Activated CD4-positive, CD25-positive, alpha-beta regulatory T cell treated with anti-CD3 and anti-CD28 coated beads, Interleukin-2, amount 50 U/mL, for 72 hours (primary cell): ENCODE measurements at places on chromosomes 7 and 10.

DNA sequence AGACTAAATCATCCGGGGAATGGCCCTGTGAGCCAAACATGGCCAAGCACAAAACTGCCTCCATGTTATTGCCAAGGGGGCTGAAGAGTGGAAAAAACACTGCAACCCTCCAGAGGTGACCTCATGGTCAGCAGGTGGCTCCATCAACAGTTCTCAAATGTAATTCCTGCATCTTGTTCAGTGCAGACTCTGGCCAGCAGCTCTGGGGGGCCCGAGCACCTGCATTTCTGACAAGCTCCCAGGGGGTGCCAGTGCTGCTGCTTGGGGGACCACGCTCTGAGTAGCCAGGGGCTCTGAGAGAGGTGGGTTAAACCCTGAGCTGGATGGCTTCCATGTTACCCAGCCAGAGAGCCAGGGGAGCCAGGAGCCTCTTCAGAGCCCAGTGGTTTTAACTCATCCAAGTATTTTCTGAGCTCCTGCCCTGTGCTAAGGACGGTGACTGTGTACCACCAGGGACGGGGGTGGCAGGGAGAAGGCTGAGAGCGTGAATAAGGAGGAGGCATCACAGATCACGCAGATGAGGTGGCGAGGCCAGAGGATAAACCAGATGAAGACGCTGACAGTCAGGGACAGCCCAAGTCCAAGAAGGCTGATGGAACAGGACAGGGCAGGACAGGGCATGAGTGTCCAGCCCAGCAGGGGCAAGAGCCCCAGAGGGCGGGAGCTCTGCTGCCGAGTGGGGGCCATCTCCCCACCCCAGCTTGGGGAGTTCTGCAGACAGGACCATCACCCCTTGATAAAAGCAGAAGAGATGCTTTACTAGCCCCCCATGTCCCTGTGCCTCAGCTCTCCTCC is 52.9 kb downstream of the CLEC2L start:
- DNase-seq: no peak

- DNase-seq: no peak
Measured at GRCh38 chr7:100567031-100567730, 6.5 kb downstream of the SAP25 start.

DNA sequence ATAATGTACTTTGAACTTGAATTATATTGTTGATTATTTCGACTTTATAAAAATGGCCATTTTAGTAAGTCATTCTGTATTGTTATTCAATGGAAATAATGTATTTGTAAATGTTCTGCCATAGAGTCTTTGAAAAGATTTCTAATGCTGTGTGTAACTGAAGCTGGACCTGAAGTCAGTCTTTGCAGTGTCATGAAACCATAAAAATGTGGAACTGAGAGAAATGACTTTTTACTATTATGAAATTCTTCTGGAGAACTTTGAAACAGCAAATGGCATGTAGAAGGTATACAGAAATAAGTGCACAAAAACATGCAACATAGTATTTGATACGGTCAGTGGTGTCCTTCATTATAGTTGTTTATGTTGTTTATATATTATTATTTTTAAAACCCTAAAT is 59.7 kb upstream of the ADRA2A start:
- DNase-seq: no peak

DNA sequence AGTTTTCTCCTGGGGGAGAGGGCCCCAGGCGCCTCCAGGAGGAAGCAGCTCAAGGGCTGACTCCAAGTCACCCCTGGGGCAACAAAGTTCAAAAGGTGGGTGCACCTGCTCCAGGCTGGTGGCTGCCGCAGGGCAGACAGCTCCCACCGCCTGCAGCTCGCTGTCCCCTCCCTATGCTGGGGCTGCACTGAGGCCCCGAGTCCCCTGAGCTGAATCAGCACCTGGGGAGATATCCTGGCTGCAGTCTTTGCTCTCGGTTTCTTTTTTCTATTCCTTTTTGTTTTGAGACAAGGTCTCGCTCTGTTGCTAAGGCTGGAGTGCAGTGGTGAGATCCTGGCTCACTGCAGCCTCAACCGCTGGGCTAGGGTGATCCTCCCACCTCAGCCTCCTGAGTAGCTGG is 183.4 kb downstream of the DNAJB6 start:
- no peak for DNase-seq

- peak; percentile 47 for DNase-seq
Measured at GRCh38 chr10:84205049-84205852, 10.9 kb downstream of the CDHR1 start.

DNA sequence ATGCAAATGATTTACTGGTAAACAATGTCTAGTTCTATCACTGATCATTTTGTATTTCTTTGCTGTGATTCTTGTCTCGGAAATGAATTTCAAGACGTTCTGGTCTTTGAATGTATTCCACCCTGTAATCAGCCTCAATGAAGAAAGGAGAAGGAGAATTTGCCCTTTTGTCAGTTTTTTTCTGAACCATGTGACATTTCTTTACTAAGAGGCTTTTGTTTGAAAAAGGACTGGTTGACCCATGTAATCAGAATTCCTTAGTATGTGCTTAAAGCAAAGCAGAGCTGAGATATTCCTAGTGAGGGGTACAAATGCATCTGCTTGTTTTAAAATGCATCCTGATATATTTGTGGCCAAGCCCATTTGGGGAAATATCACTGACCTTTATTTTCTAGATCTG is 581.6 kb downstream of the ETV1 start:
- DNase-seq: no peak

DNA sequence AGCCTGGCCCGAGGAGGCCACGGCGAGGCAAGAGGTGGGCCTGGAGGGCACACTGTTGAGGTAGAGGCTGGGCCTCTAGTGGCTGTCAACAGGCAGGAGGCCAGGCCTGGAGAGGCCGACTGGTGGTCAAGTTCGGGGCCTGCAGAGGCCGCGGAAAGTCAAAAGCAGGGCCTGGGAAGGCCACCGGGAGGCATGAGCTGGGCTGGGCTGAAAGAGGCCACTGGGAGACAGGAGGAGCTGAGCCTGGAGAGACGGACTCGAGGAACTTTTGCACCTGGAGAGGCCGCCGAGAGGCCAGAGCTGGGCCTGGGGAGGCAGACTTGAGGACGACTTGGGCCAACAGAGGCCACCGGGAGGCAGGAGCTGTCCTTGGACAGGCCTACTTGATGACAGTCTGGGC is 321.2 kb downstream of the ZNF479 start:
- no peak for DNase-seq

DNA sequence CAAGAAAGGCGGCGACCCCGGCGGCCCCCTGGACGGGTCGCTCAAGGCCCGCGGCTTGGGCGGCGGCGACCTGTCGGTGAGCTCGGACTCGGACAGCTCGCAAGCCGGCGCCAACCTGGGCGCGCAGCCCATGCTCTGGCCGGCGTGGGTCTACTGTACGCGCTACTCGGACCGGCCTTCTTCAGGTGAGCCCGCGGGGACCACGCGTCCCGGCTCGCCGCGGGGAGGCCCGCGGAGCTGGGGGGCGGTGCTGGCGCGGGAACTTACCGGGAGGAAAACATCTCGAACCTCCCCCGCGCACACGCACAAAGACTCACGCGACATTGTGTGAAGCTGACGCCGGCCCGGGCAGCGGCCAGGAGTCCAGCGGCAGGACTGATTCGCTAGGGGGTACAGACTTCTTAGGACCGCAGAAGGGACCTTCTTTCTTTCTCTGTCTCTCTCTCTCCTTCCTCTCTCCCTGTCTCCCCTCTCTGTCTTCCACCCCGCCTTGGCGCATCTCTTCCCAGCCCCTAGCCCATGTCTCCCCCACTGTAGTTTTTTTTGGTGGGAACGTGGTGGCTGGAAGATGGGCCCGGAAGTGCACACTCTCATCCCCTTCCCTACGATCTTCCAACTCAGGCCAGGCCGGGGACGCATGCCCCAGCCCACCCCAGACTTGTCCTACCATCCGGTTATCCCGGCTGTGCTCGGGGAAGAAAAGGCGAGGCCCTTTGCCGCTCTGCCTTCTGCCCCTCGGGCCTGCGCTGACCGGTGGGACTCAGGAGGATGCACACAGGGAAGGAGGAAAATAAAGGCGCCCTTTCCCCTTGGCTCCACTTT is 1.2 kb downstream of the EN2 start:
- no peak for DNase-seq

- no peak for DNase-seq
Measured at GRCh38 chr7:83339907-83340306, 177.2 kb upstream of the PCLO start.

- DNase-seq: peak; percentile 6
Measured at GRCh38 chr10:47329855-47330254, 7.6 kb downstream of the GDF2 start.

- no peak for DNase-seq
Measured at GRCh38 chr10:129464251-129464650, 2.8 kb upstream of the MGMT start.

GRCh38 chr7:111864291-111864976 is 302.1 kb upstream of the IMMP2L start:
- DNase-seq: no peak

DNA sequence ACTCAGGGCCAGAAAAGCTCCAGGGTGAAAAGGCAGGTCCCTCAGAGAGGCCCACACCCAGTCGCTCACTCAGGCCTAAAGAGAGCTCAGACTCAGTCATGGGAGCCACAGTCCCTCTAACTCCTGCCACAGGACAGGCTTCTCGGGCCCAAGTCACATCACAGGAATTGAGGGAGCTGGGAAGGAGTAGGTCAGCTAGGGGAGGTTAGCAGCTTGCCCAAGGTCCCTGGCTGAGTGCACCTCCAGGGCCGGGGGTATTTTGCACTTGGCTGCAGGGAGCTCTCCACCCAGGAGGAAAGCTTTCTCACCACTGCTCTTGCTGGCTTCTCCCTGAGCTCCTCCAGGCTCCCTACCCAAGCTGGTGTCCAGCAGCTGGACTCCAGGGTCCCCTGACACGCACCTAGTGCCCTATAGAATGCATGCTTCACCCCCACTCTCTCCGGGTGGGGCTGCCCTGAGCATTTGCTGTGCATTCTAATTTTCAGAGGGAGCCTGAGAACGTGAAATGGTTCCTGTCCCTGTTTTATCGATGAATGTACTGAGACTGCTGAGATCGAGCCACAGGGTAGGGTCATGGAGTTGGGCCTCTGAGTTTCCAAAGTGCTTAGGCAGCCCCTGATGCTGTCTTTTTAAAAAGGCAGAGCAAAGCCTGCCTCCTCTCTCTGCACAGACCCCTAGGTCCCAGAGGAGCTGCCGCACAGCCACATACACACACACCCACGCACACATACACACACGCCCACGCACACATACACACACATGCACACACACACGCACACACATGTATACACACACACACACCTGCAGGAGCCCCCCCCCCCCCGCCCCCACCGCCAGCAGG is 37.9 kb upstream of the RET start:
- DNase-seq: no peak

DNA sequence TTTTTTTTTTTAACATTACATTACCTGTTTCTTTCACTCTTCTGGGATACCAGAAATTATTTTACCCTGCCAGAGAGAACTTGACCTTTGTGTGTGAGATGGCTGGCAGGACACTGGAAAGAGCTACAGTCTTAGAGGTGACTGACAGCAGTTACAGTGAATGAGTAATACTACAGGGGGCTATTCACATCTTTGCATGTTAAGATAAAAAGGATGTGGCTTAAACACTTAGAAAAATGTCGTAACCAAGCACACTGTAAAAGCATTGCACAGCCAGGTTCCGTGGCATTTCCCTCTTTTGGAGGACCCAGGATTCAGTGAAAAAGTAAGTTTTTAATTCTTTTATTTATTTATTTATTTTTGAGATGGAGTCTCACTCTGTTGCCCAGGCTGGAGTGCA is 18.8 kb upstream of the TBC1D12 start:
- DNase-seq: no peak

- no peak for DNase-seq
Measured at GRCh38 chr10:24974976-24975375, 22.6 kb upstream of the PRTFDC1 start.

GRCh38 chr7:130419658-130420057 is 21.2 kb downstream of the CEP41 start:
- DNase-seq: no peak

DNA sequence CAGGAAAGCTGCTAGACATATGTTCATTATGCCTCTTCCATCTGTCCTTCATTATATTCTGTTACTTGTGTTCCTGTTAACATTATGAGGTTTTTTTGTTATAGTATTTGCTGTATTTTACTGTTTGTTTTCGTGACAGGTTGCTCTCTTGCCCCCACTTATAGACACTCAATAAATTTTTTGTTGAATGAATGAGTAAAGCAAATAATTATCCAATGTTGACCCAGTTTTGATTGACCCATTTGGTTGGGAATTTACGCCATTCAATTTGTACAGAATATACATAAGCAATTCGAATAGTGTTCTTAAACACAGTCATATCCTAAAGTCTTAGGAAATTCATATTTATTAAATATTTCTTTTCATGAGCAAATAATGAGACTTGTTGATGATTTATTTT is 11.8 kb downstream of the CCSER2 start:
- DNase-seq: no peak

DNA sequence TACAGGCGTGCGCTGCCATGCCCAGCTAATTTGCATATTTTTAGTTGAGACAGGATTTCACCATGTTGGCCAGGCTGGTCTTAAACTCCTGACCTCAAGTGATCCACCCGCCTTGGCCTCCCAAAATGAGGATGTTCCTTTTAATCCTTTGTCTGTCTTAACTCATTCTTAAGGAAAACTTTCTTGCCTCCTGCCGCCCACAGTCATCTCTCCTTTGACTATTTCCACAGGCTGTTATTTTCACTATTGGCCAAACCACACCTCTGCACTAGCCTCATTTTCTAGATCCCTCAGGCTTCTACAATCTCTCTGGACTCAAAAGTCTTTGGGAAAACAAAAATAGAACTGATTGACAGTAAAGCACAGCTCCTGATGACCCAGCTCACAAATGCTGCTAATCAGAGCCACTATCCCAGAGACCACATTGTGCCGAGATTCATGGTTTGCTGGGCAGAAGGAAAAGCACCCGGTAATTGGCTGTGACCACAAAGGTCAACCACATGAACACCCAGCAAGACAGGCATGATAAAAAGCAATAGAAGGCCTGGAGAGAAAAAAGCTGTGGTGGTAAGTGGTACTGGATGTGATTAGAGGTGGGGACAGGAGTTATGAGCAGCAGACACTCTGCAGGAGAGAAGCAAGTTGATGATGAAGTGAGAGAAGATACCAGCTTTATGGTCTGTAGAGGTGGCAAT is 44.1 kb upstream of the ZNRF2 start:
- DNase-seq: no peak

DNA sequence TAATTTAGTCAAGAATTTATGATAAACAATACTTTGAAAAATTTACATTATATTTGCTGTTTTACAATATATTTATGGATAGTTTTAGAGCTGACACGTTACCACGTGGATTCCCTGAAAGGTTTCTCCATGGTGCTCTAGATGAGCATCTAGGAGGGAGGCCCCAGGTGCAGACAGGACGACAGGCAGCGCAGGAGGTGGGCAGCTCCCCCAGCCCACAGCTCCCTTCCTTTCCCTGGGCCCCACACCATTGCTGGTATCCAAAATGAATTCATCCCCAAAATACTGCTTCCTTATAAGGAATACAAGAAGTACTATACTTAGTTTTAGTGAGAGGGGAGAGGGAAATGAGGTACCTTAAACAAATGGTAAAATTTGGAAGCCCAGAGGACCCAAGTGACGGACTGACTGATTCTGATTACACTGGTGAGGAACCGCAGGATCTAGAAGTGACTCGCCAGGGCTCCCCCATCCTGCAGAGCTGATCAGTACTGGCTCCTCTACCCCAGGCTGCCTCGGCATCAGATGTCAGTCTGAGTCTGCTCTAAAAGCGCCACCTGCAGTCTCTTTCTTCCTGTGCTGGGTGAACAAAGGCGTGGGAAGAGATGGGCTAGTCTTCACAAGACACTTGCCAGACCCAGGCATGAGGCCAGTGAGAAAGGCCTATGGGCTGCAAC is 89.2 kb downstream of the DLG5 start:
- peak; percentile 58 for DNase-seq

- DNase-seq: no peak
Measured at GRCh38 chr10:109914966-109915365, 8.3 kb downstream of the XPNPEP1 start.
